Ureter (tissue), 1 donor: ENCODE measurements at places on chromosomes 7 and 10. TPM values are rescaled to one million over a fixed set of nuclear protein-coding genes. Genes with fewer than 3 reads are reported as not detected.

Gene SLC16A12
- 0.08 TPM for total RNA-seq

DNA sequence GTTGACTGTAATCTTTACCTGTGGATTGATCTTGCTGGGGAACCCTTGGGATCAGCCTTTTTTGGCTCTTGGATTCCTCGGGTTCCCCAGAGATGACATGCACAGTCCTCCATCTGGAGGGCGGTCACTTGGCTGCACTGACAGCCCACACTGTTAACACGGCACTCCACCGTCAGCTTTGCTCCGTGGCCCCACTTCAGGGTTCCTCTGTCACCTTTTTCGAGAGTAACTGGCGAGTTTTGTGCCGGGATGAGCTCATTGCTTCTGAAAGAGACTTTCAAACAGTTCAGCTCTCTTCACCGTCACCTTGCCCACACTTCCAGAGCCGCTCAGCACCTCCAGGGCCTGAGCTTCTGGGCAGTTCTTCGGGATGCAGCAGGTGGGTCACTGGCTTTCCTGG is 42.4 kb downstream of the PROSER2 start:
- no peak for DNase-seq

GRCh38 chr7:557558-557881 is 37.9 kb upstream of the PDGFA start:
- DNase-seq = no peak

Gene INA
- 2.0 TPM for total RNA-seq

- DNase-seq = no peak
Observed at GRCh38 chr7:34382166-34382893, 275.7 kb upstream of the NPSR1 start.

DNA sequence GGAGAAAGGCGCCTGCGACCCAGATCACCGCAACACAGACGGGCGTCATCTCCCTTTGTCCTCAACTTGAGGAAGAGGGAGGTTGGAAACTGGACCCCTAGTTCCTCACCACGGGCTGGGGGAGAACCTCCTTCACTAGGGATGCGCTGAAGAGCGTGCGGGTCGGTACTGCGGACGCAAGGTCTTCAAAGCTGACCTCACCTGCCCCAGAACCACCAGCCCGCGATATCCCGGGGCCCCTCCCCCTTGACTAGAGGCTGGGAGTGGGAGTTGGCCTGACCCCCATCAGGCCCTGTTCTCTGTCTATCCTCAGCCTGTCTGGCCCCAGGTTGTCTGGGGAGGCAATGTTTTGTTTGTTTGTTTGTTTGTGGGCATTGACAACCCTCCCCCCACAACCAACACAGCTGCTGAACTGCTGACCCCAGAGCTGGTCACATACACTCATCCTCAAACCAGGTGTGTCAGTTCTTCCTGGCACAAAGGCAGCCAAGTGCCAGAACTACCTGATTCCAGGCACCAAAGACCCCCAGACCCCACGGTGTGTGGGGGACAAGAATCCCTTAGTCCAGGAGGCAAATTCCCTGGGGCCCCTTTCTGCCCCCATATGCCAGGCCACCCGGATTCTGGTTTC is 2.9 kb downstream of the NPM3 start:
- DNase-seq = peak; percentile 41

Gene CYP17A1
- 1.1 TPM for total RNA-seq

GRCh38 chr10:7773845-7774801 is 13.7 kb downstream of the KIN start:
- DNase-seq = peak; percentile 61

- DNase-seq = no peak
Observed at GRCh38 chr10:30596013-30596412, 33.5 kb downstream of the LYZL2 start.

GRCh38 chr10:55734112-55734511 is 626.9 kb downstream of the ZWINT start:
- DNase-seq = no peak

DNA sequence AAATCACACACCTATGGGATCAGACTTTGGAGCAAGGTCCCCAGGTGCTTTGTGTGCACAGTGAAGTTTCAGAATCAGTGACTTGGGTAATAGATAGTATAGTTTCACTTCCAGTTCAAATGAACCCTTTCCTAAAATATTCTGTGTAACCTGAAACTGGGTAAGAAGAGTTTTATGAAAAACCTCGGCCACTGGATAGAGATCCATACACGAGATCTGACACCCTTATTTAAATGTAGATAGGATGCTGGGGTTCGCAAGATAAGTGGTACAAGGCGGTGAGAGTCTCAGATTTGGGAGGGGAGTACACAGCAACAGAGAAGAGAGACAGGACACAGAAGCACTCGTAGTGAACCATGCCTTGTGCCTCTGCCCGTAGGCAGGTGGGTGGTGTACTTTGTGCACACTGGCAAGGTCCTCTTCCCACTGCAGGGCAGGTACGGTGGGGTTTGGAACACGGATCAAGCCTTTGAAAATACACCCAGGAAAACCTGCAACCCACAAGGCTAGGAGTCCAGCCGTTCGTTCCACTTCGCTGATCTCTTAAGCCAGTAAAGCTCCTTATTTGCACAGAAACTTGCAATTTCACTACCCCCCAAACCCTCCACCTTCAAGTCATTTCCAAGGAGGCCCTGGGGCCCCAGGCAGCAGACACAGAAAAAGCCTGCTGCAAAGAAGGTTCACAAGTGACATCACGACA is 162.8 kb downstream of the USP6NL start:
- peak; percentile 29 for DNase-seq

Gene CLDN3
- 6.8 TPM for total RNA-seq

DNA sequence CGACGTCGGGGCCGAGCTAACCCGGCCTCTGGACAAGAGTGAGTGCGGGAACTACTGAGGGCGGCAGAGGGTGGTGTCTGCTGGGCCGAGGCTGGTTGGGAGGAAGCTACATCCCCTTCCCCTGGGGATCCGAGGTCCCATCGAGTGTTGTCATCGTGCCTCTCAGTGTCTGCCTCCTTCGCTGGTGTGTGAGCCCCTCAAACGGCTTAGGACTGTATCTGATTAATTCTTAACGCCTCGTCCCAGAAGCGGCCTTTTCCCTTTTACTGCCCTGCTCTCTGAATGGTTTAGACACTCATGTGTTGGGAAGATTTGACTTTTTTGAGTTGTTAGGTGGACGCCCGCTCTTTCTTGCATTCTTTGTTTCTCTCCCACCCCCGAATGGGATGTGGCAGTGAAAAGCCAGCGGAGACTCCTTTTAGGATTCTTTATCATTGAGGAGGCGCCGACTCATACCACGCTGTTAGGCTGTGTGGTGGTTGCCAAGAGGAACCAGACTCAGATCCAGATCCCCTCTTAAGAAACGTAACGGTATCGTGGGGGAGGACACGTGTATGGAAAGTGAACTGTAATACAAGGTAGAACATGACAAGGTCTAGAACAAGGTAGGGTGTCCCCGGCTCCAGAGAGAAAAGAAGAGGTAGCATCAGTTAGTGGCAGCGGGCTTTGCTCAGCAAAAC is 631 bp downstream of the SUPV3L1 start:
- no peak for DNase-seq

- no peak for DNase-seq
Observed at GRCh38 chr10:48507933-48508790, 96.7 kb downstream of the ARHGAP22 start.

DNA sequence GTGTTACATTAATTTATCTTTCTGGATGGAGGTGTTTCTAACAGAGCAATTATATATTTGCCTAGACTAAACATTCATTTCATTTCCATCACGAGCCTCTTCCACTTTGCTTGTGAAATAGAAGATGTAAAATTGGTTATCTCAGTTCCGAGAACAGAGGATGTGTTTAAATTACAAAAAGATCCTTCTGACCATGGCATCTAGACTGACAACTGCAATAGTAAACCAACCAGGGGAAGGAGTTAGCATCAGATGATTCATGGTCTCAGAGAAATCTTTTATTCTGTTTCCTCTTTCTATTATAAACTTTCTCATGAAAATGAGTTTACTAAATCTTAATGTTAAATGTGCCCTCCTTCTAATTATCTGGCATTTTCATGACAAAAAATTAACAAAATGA is 149.8 kb upstream of the WDR11 start:
- no peak for DNase-seq

DNA sequence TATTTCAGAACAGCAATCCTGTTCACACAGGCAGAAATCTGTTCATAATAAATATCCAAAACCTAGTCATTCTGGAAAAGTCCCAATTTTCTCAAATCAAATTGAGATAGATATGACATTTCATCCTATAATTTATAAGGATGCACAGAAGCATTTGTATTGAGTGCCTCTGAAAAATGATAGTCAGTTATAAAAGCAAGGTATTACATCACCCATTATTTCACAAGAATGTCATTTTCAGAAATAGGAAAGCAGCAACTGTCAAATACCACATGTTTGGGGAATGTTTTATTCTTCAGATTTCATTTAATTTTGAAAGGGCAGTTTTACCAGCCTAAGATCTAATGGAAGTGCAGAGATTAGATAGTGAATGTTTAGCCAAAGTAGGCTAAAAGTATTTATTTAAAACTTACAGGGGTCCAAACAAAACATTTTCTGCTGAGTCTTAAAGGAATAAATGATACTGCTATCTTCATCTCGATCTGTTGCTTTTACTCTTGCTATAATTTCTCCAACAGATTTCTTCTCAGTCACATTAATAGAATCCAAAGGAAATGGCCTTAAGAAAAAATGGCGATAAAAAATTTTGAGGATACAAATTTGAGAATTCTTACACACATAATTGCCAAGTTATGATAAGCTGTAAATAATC is 185.8 kb downstream of the HGF start:
- no peak for DNase-seq

DNA sequence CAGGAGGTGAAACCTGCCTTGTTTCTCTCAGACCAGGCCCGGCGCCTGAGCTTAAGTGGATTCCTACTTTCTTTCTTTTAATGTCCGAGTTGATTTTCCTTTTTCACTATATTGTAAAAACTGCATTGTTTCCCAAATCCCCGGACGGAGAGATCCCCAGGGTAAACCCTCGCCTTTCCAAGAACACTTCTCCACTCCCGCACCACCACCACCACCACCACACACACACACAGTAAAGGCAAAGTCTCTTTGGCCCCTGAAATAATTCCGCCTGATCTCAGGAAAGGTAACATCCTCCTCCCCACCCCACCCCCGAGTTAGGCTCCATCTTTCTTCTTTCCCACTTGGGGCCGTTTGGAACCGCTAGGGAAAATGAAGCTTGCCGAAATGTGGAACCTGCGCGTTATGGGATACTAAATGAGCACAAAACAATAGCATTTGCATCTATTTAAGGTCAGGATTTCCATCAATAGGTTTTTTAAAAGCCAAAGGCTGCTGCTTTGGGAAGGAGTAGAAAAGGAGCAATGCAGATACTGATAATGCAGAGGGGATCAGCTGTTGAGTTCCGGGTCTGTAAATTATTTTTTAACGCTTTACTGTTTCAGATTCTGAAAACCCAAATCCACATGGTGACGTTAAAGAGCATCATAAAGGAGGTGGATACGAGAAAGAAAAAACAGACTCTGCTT is 2.5 kb downstream of the HPSE2 start:
- no peak for DNase-seq

- DNase-seq = no peak
Observed at GRCh38 chr10:11639849-11640764, 28.7 kb upstream of the USP6NL start.

- DNase-seq = no peak
Observed at GRCh38 chr7:43872406-43873110, 3.2 kb upstream of the MRPS24 start.

Gene PTN
- total RNA-seq = 8.3 TPM

GRCh38 chr10:101959346-101959916 is 96.5 kb downstream of the ARMH3 start:
- no peak for DNase-seq

DNA sequence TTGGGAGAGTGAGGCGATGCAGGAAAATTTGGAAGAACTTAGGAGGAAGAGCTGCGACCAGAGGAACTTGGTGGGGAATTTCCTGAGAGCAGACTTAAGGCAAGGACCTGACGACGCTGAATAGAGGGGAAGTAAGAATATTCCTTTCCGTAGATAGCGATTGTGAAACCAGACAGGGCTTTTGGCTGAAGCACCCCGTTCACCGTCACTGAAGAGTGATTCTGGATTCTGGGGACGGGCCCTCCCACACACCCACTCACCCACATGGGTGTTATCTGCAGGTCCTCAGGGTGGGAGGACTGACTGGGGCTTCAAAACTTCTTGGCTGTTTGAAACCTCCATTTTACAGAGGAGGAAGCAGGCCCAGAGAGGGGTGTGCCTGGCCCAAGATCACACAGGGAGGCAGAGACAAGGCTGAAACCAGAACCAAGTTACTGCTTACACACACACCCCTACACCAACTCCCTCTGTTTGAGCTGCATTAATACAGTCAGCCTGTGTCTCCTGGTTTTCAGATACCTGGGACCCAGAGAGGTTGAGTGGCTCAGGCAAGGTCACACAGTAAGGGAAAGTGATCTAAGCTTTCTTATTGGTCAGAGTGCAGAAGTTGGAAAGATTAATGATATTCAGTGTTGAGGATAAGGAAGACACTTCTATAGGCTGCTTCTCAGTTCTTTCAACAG is 37.2 kb upstream of the CDH23 start:
- no peak for DNase-seq

DNA sequence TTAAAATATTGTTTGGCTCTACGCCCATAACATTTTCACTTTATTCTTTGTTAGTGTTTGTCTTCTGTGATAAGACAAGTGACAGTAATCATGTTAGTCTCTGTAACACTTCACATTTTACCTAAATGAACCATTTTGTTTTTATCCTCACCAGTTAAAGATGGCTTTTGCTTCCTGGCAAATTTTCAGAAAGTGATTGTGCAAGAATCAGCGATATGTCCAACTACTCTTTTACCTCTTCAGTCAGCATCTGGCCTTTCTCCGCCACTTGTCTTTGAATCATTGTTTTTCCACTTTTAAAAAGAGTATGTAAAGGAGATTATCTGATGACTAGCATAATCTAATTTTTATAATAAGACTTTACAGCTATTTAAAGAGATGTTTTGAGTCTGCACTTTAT is 3.5 kb downstream of the DGKB start:
- no peak for DNase-seq

GRCh38 chr7:79298145-79298760 is 155.2 kb downstream of the MAGI2 start:
- DNase-seq = no peak

Gene CLRN3
- total RNA-seq = not detected

GRCh38 chr7:117036836-117037235 is 83.5 kb downstream of the ST7 start:
- no peak for DNase-seq

- DNase-seq = no peak
Observed at GRCh38 chr10:30241422-30242110, 107.5 kb downstream of the MTPAP start.

Gene COL26A1
- total RNA-seq = not detected

- DNase-seq = no peak
Observed at GRCh38 chr10:68137171-68137570, 27.9 kb downstream of the MYPN start.

GRCh38 chr7:19294619-19295018 is 149.4 kb upstream of the FERD3L start:
- no peak for DNase-seq
